ENCODE measurements at places on chromosomes 3 and 15.

GRCh38 chr15:40151991-40152390 lies 8.9 kb upstream of the BUB1B start:
- DNase-seq, result no peak

DNA sequence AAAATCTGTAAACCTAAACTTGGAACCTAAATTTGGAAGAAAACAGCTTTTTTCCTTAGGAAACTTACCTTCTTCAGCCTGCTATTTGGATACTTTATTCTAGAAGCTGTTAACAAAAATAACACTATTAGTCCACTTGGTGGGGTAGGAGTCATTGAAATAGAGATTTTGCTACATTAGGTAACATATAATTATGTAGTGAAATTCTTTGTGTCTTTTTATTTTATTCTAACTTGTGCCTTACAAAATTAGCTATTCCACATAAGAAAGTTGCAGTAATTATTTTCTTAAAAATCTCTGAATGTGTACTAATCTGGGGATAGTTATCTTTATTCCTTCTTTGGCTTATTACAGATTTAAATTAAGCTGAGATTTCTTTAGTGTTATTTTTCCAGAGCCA lies 360.4 kb upstream of the ROBO2 start:
- peak; percentile 53 for DNase-seq

- no peak for DNase-seq
These were observed 10.7 kb upstream of the TRAK1 start for GRCh38 chr3:42080453-42080872.

DNA sequence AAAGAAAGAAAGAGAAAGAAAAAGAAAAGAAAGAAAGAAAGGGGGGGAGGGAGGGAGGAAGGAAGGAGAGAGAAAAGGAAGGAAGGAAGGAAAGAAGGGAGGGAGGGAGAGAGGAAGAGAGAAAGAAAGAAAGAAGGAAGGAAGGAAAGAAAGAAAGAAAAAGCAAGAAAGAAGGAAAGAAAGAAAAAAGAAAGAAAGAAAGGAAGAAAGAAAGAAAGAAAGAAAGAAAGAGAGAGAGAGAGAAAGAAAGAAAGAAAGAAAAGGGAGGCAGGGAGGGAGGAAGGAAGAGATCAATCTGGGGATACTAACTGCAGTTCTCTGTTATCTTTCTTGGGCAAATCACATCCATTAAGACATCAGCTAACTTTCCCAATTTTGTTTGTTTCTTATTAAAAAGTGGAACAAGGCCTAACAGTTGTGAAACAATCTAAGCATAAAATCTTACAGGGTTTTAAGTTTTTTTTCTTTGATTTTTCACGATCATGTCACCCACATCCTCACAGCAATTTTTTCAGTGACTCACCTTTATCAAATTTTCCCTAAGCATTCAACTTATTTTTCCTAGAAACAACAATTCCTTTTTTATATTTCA lies 36.8 kb downstream of the TBC1D2B start:
- no peak for DNase-seq

GRCh38 chr3:185152410-185153170 lies at the start of gene C3orf70:
C3orf70 (minus strand) TSS chr3:185153060; CDS start chr3:185152823, 237 bp downstream.
- DNase-seq, result peak; percentile 60

GRCh38 chr3:58804914-58805313 lies 138.3 kb upstream of the FAM3D start:
- DNase-seq, result no peak

GRCh38 chr3:76044601-76045600 lies 259.6 kb upstream of the ZNF717 start:
- peak; percentile 72 for DNase-seq

DNA sequence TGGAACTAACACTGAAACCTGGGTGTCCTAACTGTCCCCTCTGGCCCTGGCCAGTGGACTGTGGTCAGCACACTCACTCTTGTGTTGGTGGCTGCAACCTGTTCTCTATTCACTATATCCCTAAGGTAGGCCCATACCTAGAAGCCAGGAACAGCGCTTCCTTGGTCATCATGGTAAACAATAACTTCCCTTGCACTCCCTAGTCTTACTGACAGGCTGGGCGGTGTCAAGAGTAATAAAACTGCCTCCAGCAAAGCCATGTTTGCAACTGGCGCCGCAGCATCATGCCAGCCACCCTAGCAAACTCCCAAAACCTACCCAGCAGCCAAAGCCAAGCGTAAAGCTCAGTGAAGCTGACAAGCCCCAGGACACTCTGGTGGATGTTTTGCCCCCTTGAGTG lies 63.1 kb upstream of the TSEN2 start:
- no peak for DNase-seq

- DNase-seq, result no peak
These were observed 73.8 kb downstream of the RBPMS2 start for GRCh38 chr15:64701482-64702184.

- no peak for DNase-seq
These were observed 58.7 kb downstream of the TPRA1 start for GRCh38 chr3:127531821-127532220.

DNA sequence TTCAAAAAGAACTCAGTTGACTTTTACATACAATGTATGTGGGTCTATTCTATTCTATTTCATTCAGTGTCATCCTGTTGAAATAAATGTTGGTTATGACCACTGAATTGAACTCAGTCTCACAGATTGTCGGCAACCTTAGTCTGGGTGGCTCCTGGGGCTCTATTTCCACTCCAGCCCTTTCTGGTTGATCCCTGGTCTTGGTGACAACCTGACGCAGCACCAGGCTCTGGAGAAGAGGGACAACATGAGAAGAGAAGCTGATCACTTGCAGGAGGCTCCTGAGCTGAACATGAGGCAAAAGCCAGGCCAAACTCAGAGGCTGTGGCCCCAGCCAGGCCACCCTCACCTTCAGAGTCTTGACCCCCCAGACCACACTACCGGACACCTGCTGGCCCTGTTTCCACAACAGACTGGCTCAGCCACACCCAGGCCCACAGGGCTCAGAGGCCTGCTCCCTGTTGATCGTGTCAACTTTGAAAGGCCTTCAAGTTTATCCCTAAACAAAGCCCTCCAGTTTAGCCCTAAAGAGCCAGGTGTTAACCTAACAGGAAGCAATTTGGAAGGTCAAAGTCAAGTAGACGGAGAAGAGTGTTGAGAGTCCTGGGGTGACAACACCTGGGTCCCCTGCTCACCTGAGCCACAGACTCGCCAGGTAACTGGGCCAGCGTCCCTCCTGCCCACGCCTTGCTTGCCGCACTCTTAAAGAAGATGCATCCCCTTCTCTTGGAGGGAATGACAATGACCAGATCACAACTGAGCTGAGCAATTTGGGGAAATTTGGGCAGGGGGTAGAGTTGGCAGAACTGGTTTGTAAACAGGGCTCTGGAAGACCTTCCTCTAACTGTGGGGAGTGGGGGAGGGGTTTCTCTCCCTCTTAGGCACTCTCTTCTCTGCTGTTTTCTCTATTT lies 15.4 kb upstream of the MUC20 start:
- no peak for DNase-seq

- DNase-seq, result no peak
These were observed 74.8 kb downstream of the ADAMTS9 start for GRCh38 chr3:64612916-64613526.

GRCh38 chr3:119918992-119919933 lies 137.4 kb downstream of the NR1I2 start:
- no peak for DNase-seq

GRCh38 chr15:63244399-63244798 lies 33.0 kb upstream of the APH1B start:
- DNase-seq, result no peak

GRCh38 chr3:30083315-30083714 lies 523.1 kb upstream of the TGFBR2 start:
- no peak for DNase-seq

- no peak for DNase-seq
These were observed 40.3 kb upstream of the PTPRG start for GRCh38 chr3:61520966-61521628.

DNA sequence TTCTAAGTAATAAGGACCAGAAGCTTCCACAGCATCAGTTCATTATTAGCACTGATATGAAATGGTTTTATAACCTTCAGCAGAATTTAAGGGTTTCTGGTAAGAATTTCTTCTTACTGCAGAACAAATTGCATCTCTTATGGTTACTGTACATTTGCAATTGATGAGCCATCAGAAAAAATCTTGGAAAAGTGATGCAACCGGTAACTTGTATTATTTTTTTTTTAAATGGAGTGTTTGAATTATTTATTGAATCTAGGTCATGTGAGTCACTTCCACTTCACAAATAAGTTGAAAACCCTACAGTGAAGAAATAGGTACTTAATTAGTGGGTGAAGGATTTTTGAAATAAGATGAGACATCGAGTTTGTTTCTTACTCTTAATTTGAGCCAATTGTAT lies 786.0 kb downstream of the TUSC7 start:
- DNase-seq, result no peak

GRCh38 chr3:143218166-143218835 lies 98.7 kb downstream of the CHST2 start:
- DNase-seq, result no peak

All from HAP-1 (cell line).